Activated T-cell treated with anti-CD3 and anti-CD28 coated beads, Interleukin-2, amount 50 U/mL, for 24 hours (primary cell): ENCODE measurements at places on chromosomes 5 and 9.

DNA sequence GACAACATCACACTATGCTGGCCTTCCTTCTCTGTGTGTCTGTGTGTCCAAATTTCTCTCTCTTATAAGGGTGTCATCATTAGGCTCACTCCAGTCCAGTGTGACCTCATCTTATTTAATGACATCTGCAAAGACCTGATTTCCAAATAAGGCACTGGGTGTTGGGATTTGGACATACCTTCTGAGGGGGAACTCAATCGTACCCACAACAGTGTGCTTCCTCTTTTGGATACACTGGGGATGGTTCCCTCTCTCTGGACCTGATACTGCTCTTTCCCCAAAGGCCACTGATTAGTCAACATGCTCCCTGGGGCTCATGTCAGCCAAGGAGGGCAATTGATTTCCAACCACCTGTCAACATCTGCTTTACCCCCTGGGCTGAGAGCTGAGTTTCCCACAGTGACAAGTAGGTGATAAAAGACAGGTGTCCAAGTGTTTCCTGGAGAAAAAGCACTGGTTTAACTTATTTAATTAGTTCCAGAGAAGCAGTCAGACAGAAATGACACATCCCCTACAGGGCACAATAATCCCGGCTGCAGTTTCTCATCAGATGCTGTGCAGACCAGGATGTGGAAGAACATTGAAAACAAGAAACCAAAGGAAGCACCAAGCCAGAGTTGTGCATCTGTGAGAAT is 17.8 kb upstream of the CEP72 start:
- DNase-seq: no peak

DNA sequence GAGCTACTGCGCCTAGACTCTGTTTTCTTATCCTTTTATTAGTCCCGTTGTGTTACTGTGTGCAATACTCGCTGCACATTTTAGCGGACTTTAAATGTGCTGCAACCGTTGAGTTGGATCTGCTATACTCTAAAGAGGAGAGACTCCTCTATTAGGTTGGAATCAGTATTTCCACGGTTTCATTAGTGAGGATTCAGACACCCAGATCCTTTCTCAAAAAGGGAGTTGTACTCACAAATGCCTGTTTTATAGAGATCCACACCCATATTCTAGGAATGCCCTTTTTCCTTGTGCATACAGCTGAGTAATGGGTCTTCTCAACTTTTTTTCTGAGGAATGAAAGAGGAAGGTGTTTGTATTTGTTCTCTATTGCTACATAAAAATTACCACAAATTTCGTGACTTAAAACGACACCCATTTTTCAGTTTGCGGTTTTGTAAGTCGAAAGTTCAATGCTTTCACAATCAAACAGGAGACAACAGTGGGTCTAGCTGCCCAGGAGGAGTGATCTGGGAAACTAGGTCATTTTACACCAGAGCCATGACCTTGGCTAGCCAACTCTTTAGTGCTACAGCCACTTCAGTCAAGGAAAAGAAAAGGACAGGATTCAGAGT is 52.8 kb upstream of the SLC44A1 start:
- DNase-seq: no peak

DNA sequence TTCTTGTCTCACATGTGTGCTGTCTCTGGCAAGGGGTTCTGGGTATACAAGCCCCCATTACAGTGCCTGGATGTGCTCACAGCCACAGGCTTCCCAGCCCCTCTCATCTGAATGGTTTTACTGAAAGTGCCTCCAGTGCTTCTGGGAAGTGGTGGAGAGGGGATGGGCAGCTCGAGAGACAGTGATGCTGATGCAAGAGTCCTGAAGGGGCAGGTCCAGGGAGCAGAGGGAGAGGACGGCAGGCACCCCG is 93.5 kb downstream of the PHF2 start:
- DNase-seq: no peak

GRCh38 chr9:761176-761792 is 80.2 kb upstream of the DMRT1 start:
- no peak for DNase-seq
